Vagina (tissue), 2 donors: ENCODE measurements at places on chromosomes 3 and 15. TPM values are rescaled to one million over a fixed set of nuclear protein-coding genes. Genes with fewer than 3 reads are reported as not detected.
A peak's percentile ranks its signal among the peaks of the same experiment; 100 is the strongest.

- no peaks in the 10 kb centered on the region for H3K36me3 ChIP-seq
- no peak overlapping the region for H3K27ac ChIP-seq
- H3K4me3 ChIP-seq: no peak overlapping the region
- no peaks in the 10 kb centered on the region for H3K4me1 ChIP-seq
Measured at GRCh38 chr3:73349657-73350056, 275.1 kb downstream of the PDZRN3 start.

GRCh38 chr3:182327196-182327681 is 466.1 kb upstream of the ATP11B start:
- H3K27me3 ChIP-seq: no peaks in the 10 kb centered on the region
- no peaks in the 10 kb centered on the region for H3K4me1 ChIP-seq
- H3K27ac ChIP-seq: no peak overlapping the region
- no peak for DNase-seq

DNA sequence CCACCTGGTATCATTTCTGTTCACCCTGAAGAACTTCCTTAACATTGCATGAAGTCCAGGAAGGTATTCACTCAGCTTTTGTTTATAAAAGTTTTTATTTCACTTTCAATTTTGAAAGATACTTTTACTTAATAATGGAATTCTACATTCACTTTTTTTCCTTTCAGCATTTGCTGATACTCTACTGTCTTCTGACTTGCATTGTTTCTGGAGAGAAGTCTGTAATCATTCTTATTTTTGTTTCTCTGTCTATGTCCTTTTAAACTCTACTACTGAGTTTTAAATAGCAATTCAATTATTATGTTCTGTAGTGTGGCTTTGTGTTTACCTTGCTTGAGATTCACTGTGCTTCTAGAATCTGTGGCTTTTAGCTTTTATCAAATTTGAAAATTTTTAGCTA is 42.4 kb downstream of the MYL3 start:
- no peak for DNase-seq
- H3K27me3 ChIP-seq: no peaks in the 10 kb centered on the region
- H3K27ac ChIP-seq: no peak overlapping the region
- no peak overlapping the region for H3K4me3 ChIP-seq

- H3K27ac ChIP-seq: no peak overlapping the region
- H3K4me3 ChIP-seq: no peak overlapping the region
- DNase-seq: no peak
- H3K36me3 ChIP-seq: no peaks in the 10 kb centered on the region
Measured at GRCh38 chr3:188583341-188584161, 429.6 kb downstream of the LPP start.

GRCh38 chr3:123284399-123285010 is 82.8 kb downstream of the SEC22A start:
- H3K36me3 ChIP-seq: no peaks in the 10 kb centered on the region
- no peak overlapping the region for H3K27ac ChIP-seq
- no peaks in the 10 kb centered on the region for H3K27me3 ChIP-seq
- no peaks in the 10 kb centered on the region for H3K4me1 ChIP-seq
- DNase-seq: peak; percentile 84

- H3K4me1 ChIP-seq: no peaks in the 10 kb centered on the region
- no peak overlapping the region for H3K4me3 ChIP-seq
- H3K27me3 ChIP-seq: no peaks in the 10 kb centered on the region
- DNase-seq: no peak
Measured at GRCh38 chr3:5278666-5279065, 91.2 kb downstream of the EDEM1 start.

The MNS1 gene
- 2.9 TPM for total RNA-seq

The PFN2 gene
- total RNA-seq: 49.4 TPM

The MOBP gene
- total RNA-seq: not detected

The LRRK1 gene
- 21.1 TPM for total RNA-seq

The CTXND1 gene
- total RNA-seq: 0.49 TPM
